DND-41 (cell line): ENCODE measurements at places on chromosomes 6 and 20.

DNA sequence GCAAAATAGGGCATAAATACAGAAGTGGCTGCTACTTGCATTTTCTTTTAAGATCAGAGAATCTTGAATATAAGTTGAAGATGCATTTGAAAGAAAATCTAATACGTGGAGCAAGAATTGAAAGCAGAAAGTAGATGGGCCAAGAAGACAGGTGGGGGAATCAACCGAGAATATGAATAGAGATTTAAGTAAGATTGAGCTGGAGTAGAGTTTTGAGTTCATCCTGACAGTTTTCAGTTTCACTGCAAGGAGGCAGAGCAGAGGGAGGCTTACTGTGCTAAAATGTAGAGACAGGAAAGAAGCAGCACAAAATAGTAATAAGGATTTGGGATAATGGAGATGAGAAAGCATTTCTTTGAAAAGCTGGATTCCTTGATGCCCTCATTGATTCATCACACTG, 214.5 kb downstream of the GJA1 start:
- DNase-seq, result no peak

GRCh38 chr20:32924781-32925180, 66.1 kb downstream of the EFCAB8 start:
- no peak for DNase-seq

GRCh38 chr6:16762550-16763477, 1.6 kb upstream of the ATXN1 start:
- peak; percentile 5 for DNase-seq

DNA sequence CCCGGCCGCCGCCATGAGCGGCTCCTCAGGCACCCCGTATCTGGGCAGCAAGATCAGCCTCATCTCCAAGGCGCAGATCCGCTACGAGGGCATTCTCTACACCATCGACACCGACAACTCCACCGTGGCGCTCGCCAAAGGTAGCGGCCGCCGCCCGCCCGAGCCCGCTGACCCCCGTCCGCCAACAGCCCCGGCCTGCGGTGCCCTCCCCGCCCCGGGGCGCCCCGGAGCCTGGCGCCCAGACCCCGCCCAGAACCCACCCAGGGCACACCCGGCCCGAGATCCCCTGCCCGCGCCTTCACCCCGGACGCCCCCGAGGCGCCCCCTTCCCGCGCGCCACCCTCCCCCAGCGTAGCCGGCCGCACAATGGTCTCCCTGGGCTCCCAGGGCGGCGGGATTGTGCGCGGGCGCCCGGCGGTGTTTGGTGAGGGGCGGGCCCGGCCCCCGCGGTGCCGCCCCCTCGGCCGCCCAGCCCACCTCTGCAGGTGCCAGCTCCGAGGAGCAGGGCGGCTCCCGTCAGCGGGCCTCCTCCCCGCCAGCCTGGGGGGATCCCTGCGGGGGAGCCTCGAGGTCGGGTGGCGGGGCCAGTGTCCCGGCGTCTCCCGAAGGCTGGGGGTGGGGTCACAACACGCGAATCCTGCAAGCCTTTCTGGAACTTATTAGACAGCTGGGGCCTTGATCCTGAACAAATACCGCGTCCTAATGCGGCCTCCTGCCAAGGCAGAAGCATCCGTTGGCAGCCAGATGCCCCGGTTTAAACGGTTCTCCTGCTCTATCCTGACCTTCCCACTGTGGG, 577 bp downstream of the LSM14B start:
- DNase-seq, result peak; percentile 57

GRCh38 chr6:10081957-10082356, 332.9 kb downstream of the TFAP2A start:
- no peak for DNase-seq

- DNase-seq, result no peak
These were observed 309.1 kb downstream of the LMBRD1 start for GRCh38 chr6:69487688-69488087.

DNA sequence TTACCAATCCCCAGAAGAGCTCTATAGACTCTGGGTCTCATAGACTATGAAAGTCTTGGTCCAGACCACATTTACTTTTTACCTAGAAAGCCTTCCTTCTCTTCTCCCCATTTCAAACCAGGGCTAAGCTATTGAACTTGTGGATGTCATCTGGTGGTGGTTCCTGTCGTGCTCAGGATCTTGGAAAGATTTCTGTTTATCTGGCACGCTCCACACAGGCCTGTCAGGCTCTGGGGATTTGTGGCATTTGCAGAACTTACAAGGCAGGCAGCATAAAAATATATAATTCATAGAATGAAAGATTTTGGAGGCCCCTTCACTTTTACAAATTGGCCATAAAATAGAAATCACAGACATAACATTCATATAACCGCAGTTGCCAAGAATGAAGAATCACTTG, 188.1 kb downstream of the UST start:
- DNase-seq, result no peak

DNA sequence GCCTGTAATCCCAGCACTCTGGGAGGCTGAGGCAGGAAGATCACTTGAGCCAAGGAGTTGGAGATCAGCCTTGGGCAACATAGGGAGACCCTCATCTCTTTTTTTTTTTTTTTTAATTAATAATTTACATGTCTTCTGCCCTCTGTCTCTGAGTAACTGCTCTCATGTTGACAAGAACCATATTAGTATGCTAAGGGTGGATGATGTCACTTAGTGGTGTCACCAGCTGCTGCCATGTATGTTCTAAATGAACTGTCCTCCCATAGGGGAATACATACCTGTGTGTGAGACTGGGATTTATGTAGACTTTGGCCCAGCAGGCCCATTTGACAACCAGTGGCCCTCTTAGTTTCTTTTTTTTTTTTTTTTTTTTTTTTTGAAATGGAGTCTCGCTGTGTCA, 65.6 kb downstream of the SCAND1 start:
- DNase-seq, result no peak

- no peak for DNase-seq
These were observed 5.8 kb upstream of the SSTR4 start for GRCh38 chr20:23029324-23029723.

DNA sequence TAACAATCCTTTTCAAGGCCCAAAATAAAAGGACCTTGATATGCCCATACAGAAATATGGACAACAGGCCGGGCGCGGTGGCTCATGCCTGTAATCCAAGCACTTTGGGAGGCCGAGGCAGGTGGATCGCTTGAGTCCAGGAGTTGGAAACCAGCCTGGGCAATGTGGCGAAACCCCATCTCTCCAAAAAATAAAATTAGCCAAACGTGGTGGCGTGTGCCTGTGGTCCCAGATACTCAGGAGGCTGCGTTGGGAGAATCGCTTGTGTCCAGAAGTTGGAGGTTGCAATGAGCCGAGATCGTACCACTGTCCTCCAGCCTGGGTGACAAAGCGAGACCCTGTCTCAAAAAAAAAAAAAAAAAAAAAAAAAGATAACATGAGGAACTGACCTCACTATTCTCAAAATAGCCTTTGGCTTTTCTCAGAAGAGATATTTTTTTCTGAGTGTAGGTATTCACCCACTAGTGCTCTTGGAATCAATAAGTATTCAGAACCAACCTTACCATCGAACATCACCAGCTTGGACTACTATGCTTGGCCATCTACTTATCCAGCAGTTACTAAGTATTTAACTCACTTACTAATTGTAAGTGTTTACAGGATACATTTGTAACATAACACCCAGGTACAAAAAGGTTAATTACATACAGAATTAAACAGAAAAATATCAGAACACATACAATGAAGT, 99.2 kb downstream of the OR2B2 start:
- no peak for DNase-seq

- no peak for DNase-seq
These were observed 107.2 kb downstream of the CDH4 start for GRCh38 chr20:61359254-61359653.

DNA sequence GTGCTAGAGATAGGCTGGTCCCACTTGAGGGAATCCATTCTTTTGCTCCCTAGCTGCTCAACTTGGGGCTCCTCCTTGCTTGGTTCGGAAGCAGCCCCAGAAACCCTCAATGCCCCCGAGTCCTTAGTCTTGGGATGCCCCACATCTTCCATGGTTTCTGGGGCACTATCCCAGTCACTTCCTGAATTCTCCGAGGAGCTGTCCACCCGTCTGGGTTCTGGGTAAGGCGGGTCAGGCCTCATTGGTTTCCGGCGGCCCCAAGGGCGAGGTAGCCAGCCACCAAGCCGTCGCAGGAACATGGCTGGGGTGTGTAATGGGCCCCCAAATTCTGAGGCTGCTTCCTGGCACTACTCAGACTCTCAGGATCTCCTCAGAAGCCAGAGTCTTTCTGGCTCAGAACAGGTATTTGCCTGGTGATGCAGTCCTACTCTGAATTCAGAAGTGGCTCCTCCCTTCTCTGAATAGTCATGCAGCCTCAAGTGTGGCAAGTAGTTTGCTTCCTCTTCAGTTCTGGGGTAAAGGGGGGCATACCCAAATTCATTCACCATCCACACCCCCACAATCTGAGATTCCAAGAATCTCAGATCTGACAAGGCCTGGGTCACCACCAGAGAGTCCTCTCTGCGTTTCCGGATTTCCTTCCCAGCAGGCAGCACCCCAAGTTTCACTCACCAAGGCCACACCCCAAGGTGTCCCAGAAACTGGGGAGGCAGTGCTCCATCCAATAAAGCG, 763 bp downstream of the C6orf47 start:
- no peak for DNase-seq

GRCh38 chr6:33746651-33747100, at the start of gene IP6K3:
TSS of gene IP6K3 (minus strand) at chr6:33746905. CDS start at chr6:33735476, 11,429 bp downstream.
- DNase-seq, result no peak
